ENCODE measurements at places on chromosomes 1 and 21. TPM values are rescaled to one million over a fixed set of nuclear protein-coding genes. Genes with fewer than 3 reads are reported as not detected.

Gene LCE3D
- not detected for total RNA-seq

Gene OR2L2
- not detected for total RNA-seq

Gene IL19
- 1.7 TPM for total RNA-seq

Gene RIPK4
- not detected for total RNA-seq

Gene PBXIP1
- total RNA-seq, result 52.2 TPM

Gene UBL4B
- not detected for total RNA-seq

Gene PLPPR5
- total RNA-seq, result not detected

Gene PPM1J
- 1.3 TPM for total RNA-seq

Gene GJA4
- not detected for total RNA-seq

Gene CDCA8
- total RNA-seq, result 6.1 TPM

Gene SLC22A15
- total RNA-seq, result 7.8 TPM

Gene FNDC10
- total RNA-seq, result 2.6 TPM

Gene MTX1
- 38.0 TPM for total RNA-seq

Gene PTGFR
- 7.7 TPM for total RNA-seq

Gene URB1
- 37.1 TPM for total RNA-seq

Gene OR6N1
- total RNA-seq, result not detected

Gene CC2D1B
- total RNA-seq, result 36.4 TPM

Gene EFHD2
- total RNA-seq, result 42.2 TPM

Gene MLLT11
- 9.1 TPM for total RNA-seq

Gene LYST
- total RNA-seq, result 88.9 TPM

Gene HES2
- not detected for total RNA-seq

Gene KCNJ9
- not detected for total RNA-seq

Gene SFN
- 0.32 TPM for total RNA-seq

Gene HTR6
- not detected for total RNA-seq

Gene LCE3E
- not detected for total RNA-seq

Gene USH2A
- under 0.01 TPM for total RNA-seq

Gene TNFSF18
- 2.9 TPM for total RNA-seq

Gene DPT
- total RNA-seq, result 1.7 TPM

Gene CYP4A11
- not detected for total RNA-seq

Gene AKR7A3
- 0.43 TPM for total RNA-seq

Gene FAM72C
- total RNA-seq, result 0.64 TPM

Gene SDHC
- total RNA-seq, result 20.3 TPM

Gene FCRL5
- not detected for total RNA-seq
